Naive B cell (primary cell): ENCODE measurements at places on chromosomes 12 and 14.

- DNase-seq = no peak
Measured at GRCh38 chr14:71267007-71267513, 359.8 kb downstream of the PCNX1 start.

DNA sequence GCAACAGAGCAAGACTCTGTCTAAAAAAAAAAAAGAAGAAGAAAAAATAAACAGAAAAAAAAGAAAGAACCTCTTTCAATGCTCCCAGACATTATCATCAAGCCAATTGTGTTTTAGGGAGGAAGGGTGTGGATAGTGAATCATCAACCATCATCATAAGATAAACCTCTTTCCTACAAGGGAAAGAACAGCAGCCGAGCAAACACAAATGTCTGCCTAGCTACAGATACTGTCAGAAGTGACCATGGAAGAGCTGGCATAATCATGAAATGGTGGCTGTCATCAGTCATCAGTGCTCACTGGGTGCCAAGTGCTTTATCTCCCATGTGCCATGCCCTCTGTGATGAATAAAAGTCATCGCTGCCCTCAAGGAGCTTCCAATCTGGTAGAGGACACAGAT lies 46.6 kb downstream of the SLC17A8 start:
- no peak for DNase-seq

GRCh38 chr12:48980953-48981756 lies 3.0 kb downstream of the WNT1 start:
- peak; percentile 40 for DNase-seq

DNA sequence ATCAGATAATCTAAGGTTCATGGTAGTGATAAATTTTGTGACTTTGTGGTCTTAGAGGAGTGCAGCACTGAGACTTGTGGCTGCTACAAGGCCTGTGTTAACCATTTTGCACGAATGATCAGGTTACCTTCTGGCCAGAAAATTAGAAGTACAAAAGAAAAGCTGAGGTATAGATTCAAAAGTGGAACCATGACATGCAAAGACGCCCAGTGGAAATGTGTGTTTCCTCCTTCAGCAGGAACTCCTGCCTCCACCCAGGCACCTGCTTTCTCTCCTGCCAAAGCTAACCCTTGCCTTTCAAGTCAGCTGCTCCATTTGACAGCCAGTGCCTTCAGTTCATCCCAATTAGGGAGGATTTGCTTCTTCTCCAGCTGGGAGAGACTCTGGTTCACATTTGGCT lies 10.1 kb downstream of the PDE6H start:
- DNase-seq = no peak

- DNase-seq = no peak
Measured at GRCh38 chr12:95538006-95538405, 13.3 kb downstream of the USP44 start.

GRCh38 chr14:44436458-44436857 lies 70.6 kb downstream of the FSCB start:
- DNase-seq = no peak

DNA sequence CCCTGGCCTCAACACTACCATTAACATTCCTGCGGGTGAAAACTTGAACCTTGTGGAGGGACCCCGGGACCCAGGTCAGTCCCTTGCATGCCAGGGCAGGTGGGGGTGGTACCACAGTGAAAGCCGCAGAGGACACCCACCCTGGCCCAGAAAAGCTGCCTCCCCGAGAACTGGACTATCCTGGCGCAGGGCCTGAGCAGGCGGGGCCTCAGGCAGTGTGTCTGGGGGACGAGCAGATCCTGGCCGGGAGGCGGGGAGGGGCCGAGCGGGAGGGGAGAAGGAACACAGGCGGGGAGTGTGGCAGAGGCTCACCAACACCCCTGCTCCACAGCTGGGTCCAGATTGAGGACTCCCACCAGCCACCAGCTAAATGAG lies 10.0 kb downstream of the AHNAK2 start:
- no peak for DNase-seq

DNA sequence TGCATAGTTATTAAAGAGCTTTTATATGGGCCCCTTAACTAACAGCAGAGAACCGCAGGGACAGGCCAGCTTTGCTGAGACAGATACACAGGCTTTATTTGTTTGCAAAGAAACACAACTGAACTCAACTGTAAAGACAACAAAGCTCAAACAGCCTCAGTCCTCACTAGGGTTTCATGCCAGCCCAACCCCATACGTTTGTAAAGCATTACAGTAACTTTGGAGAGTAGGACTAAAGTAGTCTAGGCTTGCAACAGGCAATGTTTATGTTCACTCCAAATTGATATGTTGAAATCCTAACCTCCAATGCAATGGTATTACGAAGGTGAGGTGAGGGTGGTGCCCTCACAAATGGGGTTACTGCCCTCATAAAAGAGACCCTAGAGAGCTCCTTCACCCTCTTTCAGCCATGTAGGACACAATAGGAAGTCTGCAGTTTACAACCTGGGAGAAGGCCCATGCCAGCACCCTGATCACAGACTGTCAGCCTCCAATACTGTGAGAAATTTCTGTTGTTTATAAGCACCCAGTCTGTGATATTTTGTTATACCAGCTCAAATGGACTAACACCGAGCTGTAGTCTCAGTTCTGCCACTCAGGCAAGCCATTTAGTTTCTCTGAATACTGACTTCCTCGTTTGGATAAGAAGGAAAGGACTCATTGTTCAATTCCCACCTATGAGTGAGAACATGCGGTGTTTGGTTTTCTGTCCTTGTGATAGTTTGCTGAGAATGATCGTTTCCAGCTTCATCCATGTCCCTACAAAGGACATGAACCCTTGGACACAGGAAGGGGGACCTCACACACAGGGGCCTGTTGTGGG lies 35.2 kb downstream of the PPM1H start:
- no peak for DNase-seq

GRCh38 chr12:95624589-95624988 lies 73.3 kb upstream of the USP44 start:
- DNase-seq = no peak

DNA sequence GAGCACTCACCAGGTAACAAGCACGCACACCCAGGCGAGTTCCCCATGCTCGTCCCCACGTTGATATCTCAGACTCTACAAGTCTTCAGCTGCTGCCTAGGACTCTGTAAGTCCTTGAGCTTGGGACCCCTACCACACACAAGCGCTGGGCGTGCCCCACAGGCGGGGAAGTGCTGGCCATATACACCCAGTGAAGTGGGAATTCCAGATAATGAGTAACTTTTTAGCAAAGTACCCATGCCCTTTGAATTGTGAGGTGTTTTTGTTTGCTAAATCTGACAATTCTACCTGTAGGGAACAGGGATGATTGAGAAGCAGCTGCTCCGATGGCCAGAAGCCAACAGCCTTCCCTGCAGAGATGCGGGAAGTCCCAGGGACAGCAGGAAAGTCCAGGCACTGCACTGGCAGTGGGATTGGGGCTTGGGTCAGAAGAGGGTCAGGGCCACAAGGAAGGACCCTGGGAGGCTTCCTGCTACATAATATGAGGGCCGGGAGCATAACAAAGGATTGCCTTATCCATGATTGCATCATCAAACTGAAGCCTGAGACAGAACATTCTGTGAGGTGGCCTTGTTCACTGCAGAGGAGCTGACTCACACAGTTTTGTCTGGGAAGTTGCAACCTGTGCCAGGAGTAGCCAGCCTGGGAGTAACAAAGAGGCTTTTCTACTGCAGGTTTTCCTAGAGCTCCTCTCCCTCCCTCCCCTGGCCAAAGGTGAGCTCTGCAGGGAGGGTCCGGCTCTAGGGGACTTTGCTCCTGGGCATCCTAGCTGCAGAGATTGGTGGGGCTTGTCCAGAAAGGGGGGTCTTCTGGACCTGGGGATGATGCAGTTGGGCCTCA lies 13.2 kb upstream of the SERPINA3 start:
- no peak for DNase-seq

DNA sequence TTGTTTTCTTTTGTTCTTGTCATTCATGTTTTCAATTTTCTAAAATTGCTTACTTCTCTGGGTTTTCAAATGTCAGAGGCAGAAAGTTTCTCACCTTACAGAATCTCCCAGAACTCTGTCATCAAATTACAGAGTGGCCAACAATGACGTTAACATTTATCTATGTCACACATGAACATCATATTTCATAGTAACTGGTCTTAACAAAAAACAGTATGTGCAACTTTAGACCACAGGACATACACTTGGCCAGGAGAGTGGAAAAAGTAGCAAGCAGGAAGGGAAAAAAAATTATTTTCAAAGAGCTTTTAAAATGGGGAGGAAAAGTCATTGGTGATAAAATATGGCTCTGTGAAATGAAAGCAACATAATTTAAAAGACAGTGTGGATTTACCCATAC lies 426.5 kb downstream of the MED13L start:
- no peak for DNase-seq

DNA sequence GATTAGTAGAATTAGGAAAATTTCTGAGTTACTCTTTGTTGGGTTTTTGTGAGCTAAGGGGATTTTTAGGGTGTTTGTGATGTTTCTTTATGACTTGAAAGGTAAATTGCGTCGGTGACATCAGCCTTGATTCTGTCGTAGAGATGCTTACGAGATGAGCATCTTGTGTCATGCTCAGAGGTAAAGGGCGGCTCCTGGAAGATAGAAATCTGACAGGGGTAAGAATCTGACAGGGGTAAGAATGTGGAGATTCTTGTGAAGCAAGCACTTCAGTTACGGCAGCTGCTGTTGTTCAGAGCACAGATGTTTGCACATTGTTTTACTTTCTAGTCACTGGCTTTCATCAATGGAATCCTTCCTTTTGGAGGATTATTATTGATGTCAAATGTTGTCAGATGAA lies 22.5 kb downstream of the EML1 start:
- DNase-seq = no peak

- DNase-seq = no peak
Measured at GRCh38 chr12:40170593-40170992, 54.2 kb upstream of the LRRK2 start.

DNA sequence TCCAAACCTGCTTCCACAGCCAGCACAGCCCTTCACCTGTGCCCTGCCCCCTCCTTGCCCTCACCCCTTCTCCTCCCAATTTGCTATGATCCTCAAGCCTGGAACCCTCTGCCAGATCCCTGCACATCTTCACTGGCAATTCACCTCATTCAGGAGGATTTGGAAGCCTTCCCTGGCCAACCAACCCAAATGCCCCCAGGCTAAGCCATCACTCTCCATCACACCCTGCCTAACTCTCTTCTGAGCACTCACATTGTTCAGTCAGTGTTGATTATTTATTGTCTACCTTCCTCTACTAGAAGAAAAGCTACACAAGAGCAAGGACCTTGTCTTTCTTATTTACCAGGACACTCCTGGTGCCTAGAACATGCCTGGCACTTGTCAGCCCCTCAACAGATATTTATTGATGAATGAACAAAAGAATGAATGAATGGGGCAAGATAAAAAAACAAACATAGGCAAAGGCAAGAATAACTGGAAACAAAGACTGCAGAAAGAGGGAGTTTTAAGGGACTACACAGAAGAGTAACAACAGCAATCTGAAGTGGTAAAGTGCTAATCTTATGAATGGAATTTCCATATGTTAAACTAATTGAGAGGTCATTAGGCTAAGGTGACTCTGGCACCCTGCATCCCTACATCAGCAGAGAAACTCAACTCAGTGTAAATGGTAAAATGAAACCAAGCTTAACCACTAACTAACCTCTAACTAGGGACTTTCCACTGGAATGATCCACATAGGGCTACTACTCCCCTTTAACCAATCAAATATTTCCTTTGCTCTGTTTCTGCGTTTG lies 33.4 kb downstream of the TMTC1 start:
- no peak for DNase-seq

DNA sequence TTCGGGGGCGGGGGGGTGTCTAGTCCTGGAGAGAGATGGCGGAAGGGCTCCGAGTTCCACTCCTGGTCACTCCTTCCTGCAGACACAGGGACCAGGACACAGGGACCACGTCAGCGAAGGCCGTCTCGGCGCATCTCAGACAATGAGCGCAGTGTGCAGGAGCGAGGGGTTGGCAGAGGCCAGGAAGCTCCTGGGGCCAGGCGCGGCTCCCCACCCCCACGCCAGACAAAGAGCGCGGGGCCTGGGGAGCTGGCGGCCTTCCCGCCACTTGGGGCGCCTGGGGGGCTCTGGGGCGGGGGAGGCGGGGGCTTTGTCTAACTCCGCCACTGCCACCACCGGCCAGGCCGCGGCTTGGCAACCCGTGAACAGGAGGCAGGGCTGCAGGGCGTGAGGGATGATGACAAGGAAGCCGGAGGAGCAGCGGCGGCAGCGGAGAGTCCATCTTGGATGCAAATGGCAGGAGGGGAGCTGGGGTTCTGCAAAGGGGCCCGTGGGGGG lies 2.2 kb downstream of the CDK2AP1 start:
- peak; percentile 43 for DNase-seq

GRCh38 chr14:96225745-96226151 lies 21.1 kb downstream of the BDKRB2 start:
- no peak for DNase-seq

GRCh38 chr12:47889040-47889439 lies 15.8 kb downstream of the VDR start:
- DNase-seq = no peak

DNA sequence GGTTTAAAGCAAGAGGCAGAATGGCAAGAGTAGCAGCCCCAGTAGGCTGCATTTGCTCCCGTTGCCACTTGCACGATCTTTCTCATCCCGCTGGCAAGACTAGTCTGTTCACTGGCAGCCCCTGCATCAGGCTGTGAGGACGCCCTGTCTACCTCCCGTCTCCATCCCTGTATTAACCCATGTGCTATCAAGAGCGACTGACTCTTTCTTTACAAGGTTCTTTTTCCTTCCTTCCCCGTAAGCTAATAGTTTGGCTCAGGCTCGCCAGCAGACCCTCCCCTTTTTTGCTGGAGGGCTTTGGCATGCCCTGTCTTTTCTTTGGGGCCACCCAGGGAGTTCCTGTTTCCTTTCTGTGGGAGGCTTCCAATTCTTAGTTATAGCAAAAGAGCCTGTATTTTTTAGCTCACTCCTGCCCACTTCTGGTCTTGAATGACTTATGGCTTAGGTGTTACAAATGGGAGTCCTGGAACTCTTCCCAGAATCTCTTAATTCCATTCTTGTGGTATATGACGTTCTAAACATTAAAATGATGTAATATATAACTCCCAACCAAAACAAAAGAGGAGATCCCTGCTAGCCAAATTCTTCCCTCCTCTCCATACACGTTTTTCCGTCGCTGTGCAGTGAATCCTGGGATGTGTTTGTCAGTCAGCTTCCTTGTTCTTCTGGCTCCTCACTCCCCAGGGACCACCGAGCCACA lies 149.0 kb downstream of the PRKCH start:
- DNase-seq = no peak

- no peak for DNase-seq
Measured at GRCh38 chr12:88471331-88472045, 108.8 kb downstream of the KITLG start.

- peak; percentile 43 for DNase-seq
Measured at GRCh38 chr12:124456652-124457152, 110.7 kb downstream of the NCOR2 start.

GRCh38 chr12:93174473-93174872 lies 203.3 kb upstream of the NUDT4 start:
- no peak for DNase-seq

- peak; percentile 75 for DNase-seq
Measured at GRCh38 chr12:57243521-57244311, 7.3 kb downstream of the STAC3 start.

DNA sequence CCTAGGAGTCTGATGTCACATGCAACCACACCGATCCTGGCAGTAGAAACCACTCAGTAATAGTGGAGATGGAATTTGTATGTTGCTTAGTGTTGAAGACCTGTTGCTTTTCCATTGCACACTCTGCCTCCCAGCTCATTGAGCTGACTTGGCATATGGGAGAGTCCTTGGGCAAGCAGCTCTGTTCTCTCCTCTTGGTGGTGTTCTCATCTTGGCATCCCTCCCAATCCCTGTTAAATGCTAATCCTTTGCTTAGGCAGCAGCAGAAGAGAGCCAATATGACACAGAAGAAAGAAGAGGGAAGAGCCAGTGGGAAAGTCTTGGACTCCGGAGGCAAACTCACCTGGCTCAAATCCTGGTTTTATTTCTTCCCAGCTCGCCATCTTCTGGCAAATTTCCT lies 178.0 kb upstream of the CAND1 start:
- DNase-seq = no peak
